ENCODE measurements at places on chromosomes 13 and 19. TPM values are rescaled to one million over a fixed set of nuclear protein-coding genes. Genes with fewer than 3 reads are reported as not detected.

The ADAMTSL5 gene
- total RNA-seq: 2.4 TPM

The TNNI3 gene
- 8.1 TPM for total RNA-seq

The PDCD5 gene
- 459 TPM for total RNA-seq

The METTL21C gene
- total RNA-seq: not detected

The ABCA7 gene
- total RNA-seq: 11.1 TPM

The ZNF492 gene
- total RNA-seq: not detected

The GPR183 gene
- total RNA-seq: not detected

The LRRC25 gene
- not detected for total RNA-seq

The OR4F17 gene
- total RNA-seq: not detected

The CEACAM3 gene
- total RNA-seq: not detected

The VSTM2B gene
- 0.09 TPM for total RNA-seq

The ABHD17A gene
- total RNA-seq: 18.5 TPM

The THSD8 gene
- total RNA-seq: 5.7 TPM

The CRX gene
- total RNA-seq: not detected

The RPL28 gene
- 2,690 TPM for total RNA-seq

The ZNF71 gene
- total RNA-seq: 12.3 TPM

The SPACA4 gene
- not detected for total RNA-seq

The KIR2DL3 gene
- not detected for total RNA-seq

The FOSB gene
- 8.7 TPM for total RNA-seq

The IGFL1 gene
- 1.5 TPM for total RNA-seq

The ATP5F1D gene
- 173 TPM for total RNA-seq

The NLRP4 gene
- total RNA-seq: not detected

The LRRC63 gene
- not detected for total RNA-seq

The GNA15 gene
- 0.04 TPM for total RNA-seq

The CLIP3 gene
- total RNA-seq: 0.73 TPM

The ZNF761 gene
- 7.9 TPM for total RNA-seq

The TGFBR3L gene
- 1.8 TPM for total RNA-seq

The MAB21L1 gene
- total RNA-seq: not detected

The MED26 gene
- total RNA-seq: 5.8 TPM

The CCDC194 gene
- total RNA-seq: not detected

The SHC2 gene
- 1.6 TPM for total RNA-seq

The ZNF546 gene
- total RNA-seq: 2.4 TPM

The NFIX gene
- 3.0 TPM for total RNA-seq

The UGGT2 gene
- total RNA-seq: 10.4 TPM

The ZNF345 gene
- total RNA-seq: 0.06 TPM

The SMIM44 gene
- not detected for total RNA-seq

The IRGC gene
- total RNA-seq: not detected

The ELANE gene
- total RNA-seq: 0.23 TPM

The CATSPERD gene
- not detected for total RNA-seq

The CNMD gene
- total RNA-seq: not detected

The SERTAD1 gene
- 24.5 TPM for total RNA-seq

The ZNF714 gene
- 3.8 TPM for total RNA-seq

The FAM124A gene
- total RNA-seq: 2.4 TPM

The TRPC4 gene
- total RNA-seq: not detected

The CEACAM4 gene
- not detected for total RNA-seq

The DUXA gene
- total RNA-seq: not detected

The TNFSF13B gene
- 0.06 TPM for total RNA-seq
